ENCODE measurements at places on chromosomes 7 and 10.
A peak's percentile ranks its signal among the peaks of the same experiment; 100 is the strongest.

DNA sequence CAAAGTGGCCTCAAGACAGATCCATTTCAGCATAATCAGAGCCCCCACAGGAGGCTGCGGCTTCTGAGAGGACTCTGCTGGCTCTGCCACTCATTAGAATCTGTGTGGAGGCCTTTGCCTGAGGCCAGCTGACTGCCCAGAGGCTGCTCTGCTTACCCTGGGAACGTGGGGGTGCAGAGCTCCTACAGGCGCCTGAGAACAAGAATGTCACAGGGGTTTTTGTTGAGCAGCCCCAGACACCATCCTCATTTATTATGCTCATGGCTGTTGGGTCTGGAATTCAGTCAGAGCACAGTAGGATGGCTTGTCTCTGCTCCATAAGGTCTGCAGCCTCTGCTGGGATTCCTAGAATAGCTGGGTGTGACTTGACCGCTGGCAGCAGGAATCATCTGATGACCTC is 101.8 kb upstream of the GDF10 start:
- no peak for DNase-seq

DNA sequence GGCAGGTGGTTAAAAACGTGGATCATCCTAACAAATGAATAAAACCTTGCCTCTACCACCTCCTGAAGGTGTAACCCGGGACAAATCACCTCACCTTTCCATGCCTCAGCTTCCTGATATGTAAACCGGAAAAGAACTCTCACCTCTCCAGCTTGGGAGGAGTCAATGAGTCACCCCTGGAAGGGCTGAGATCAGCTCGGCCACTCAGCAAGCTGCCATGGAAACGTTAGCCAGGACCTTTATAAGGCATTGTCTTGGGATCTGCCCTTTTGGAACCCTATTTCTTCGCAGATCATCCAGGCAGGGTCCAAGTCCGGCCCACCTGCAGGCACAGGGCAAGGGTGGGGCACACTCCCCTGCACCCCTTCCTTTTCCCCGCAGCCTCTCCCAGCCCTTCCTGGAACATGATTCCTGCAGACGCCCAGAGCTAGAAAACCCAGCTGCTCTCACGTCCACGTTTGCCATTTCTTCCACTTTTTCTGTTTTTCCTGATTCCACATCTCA is 81.6 kb upstream of the PFKP start:
- DNase-seq, result no peak

- DNase-seq, result no peak
Measured at GRCh38 chr10:48900371-48900801, 39.3 kb downstream of the LRRC18 start.

- no peak for DNase-seq
Measured at GRCh38 chr10:11724938-11725776, 17.0 kb upstream of the ECHDC3 start.

GRCh38 chr10:131211146-131211545 is 100.4 kb downstream of the TCERG1L start:
- no peak for DNase-seq

DNA sequence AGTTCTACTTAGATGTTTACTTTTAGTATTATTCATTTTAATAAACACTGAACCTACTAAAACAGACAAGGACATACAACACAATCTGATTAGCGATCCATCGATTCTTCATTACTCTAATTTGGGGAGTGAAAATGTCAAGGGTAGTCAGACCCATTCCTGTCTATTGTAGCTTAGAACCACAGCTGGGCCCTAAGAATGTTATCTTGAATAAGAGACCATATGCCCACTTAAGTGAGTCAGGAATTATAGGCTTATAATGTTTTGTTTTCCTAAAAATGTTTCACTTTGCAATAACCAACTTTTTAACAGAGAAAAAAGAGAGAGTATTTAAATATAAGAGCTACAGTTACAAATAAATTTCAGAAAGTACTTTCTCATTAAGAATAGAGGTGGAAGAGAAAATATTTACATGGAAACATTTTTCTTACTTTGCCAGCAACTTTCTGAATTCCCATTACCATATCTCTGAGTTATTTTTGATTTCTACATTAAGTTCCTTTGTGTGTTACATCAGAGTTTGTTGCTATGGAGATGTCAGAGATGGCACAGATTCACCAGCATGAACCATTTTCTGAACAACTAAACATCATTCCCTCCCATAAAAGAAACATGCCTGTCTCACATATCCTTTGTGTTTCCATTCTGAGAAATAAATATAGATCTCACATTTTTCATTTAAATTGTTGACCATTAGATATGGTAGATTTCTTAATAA is 75.4 kb upstream of the SLC13A1 start:
- no peak for DNase-seq

- no peak for DNase-seq
Measured at GRCh38 chr7:129665013-129665401, 53.5 kb downstream of the NRF1 start.

DNA sequence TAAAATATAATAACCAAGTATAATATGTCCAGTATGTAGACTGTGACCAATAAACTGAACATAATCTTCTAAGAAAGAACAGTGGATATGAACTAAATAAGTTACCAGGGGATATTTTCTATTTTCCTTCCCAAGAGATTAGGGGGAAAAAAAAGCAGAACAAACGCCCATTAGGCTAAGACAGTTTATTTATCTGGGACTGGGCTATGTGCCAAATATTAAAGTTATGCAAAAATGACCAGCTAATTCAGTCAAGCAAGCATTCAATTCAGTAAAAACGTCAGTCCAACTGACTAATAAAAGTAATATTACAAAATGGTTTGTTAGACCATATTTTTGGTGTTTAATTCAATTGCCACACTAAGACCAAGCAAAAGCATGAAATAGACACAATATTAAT is 122.2 kb downstream of the TSPAN12 start:
- no peak for DNase-seq

GRCh38 chr7:2631946-2632732 is at the start of gene TTYH3:
Gene TTYH3 (plus strand): TSS chr7:2631986. CDS start chr7:2632156, 170 bp downstream.
- DNase-seq, result no peak

- no peak for DNase-seq
Measured at GRCh38 chr7:54354436-54354835, 187.7 kb upstream of the VSTM2A start.

GRCh38 chr7:136074843-136075242 is 97.7 kb upstream of the MTPN start:
- no peak for DNase-seq

DNA sequence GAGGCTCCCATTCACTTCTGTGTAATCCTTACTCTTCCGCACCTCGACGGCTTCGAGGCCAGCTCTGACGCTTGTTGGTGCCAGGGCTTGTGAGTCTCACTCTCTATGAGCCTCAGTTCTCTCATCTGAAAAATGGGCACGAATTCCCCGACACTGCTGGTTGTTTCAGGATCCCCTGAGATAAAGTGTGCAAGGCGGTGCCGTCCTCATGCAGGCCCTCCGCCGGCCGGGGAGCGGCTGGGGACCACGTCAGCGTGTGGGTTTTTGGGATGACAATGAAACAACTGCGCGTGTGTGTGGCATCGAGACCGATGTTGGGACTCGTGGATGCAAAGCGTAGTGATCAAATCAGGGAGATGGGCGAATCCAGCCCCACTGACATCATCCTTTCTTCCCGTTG is 75.6 kb downstream of the FOXL3 start:
- DNase-seq, result no peak

DNA sequence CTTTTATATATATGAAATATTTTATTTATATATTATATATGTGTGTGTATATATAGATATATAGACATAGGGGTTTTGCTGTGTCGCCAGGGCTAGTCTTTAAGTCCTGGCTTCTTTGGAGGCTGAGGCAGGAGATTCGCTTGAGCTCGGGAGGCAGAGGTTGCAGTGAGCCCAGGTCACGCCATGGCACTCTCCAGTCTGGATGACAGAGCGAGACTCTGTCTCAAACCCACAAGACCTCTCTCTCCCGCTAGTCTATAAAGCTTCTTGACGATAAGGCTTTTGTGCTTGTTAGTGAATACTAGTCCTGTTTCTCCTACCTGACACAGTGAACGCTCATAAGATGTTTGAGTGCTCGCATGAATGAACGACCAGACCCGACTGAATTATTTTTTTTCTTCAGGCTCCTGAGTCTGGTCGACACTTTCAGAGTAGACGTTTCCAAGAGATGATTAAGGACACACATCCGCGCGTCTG is 577 bp upstream of the DDX21 start:
- peak; percentile 31 for DNase-seq

GRCh38 chr7:75048435-75049379 is 24.9 kb downstream of the RCC1L start:
- DNase-seq, result no peak

DNA sequence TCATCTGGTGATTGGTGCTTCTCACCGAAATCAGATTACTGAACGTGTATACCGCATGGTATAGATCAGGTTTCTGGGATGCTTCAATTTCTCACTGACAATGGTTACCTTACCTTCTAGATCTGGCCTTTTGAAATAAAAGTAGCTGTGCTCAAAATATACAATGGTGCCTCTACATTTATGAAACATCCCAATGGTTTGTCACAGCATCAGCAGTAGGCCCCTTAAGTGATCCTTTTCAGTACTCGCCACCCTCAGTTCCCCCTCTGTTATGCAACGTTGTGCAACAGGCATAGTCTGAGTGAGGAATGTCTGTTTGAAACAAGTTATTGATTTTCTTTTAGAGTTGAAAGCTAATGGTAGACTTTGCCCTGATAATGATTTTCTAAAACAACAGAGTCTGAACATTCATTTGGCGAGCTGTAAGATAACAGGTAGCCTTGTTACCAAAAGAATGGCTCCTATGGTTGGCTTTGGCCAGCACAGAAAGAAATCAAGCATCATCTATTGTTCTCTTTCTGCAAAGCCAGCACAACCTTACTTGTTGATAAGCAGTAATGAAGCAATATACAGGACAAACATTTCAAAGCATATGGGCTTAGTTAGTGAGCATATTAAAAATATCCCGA is 693.9 kb downstream of the PARD3 start:
- no peak for DNase-seq

DNA sequence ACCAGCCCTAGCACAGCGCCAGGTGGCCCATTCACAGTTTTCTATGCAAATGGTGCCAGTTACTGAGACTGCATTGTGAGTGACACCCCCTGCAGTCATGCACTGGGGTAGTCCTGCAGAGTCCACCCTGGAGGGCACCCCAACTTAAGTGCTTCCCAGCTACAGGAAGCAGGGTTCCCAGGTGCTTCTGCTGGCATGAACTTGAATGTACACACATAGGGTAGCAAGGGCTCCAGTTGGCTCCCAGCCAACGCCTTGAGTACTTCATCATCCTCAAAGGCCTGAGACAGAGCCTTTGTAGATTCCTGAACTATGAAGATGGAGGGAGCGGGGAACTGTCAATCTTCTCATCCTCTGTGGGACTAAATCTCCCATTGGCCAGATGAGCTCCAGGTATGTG is 11.5 kb upstream of the NPFFR1 start:
- DNase-seq, result no peak

DNA sequence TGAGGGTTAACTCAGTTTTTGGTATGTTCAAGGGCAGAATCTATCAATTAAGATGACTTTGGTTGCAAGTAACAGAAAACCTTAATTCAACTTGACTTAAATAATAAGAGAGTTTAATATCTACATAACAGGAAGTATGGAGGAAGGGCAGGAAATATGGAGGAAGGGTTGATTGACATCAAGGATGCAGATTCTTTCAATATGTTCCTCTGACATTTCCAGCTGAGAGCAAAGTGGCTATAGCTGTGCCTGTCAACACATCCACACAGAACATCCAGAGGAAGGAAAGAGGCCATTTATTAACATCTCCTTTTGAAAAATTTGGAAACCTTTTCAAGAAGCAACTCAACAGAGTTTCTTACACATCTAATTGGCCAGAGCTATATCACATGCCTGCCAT is 19.4 kb upstream of the RALA start:
- DNase-seq, result no peak

DNA sequence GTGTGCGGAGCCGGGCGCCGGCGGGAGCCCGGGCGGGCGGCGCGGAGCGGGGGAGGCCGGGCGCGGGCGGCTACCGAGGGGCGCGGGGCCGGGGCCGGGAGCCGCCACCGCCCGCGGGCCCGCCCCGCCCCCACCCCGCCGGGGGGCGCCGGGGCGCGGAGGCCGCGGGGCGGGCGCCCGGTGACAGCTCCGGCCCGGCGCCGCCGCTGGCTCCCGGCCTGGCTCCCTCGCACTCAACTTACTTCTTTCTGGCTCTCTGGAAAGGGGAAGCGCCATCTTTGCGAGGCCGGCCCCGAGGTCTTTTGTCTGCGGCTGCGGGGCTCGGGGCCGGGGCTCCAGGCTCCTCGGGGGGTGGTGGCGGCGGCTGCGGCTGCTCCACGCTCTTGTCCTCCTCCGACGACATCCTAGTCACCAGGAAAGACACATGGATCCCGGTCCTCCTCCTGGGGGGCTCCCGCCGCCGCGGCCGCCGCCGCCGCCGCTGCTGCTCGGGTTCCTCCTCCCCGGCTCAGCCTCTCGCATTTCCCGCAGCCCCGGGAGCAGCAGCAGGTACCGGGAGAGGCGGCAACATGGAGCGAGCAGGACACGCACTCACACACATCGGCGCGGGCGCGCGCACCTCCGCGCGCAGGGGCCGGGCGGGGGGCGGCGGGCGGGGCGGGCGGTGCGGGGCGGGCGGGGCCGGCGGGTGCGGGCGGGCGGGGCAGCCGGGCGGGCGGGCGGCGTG is at the start of gene KMT2C:
KMT2C (minus strand) TSS at position 620 of the 727 bp plus-strand sequence; CDS start at position 403, 217 bp downstream.
- peak; percentile 56 for DNase-seq

GRCh38 chr10:69403519-69403918 is 13.2 kb downstream of the TACR2 start:
- DNase-seq, result no peak

- DNase-seq, result no peak
Measured at GRCh38 chr10:95178797-95179196, 15.2 kb upstream of the ACSM6 start.

DNA sequence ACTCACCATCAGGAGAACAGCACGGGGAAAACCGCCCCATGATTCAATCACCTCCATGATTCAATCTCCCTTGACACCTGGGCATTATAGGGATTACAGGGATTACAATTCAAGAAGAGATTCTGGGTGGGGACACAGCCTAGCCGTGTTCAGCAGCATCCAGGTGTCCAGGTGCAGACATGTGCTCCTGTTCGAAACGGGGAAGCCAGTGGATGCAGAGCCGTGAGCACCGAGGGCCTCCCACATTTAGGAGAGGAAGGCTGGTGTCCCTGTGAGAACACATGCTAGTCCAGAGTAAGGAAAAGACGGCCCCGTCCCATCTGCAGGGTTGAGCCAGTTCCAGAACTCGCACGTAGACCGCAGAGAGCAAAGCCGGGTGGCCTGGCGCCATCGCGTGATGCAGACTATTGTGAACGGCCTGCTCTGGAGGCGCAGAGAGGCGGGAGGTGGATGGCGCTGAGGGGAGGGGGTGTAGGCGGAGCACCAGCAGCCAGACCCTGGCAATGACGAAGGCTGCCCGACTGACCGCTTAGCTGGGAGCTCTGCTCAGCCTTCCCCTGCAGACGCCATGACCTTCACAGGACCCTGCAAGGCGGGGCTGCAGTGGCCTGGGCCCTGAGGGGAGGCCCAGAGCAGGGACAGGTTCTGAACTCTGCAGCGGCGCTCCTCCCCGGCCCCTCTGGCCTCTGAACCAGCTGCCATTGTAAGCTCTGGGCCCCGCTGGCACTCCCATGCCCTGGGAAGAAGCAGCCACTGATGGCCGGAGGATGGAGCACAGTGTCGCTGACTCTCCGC is 141.6 kb upstream of the TCERG1L start:
- no peak for DNase-seq

- DNase-seq, result no peak
Measured at GRCh38 chr7:140229101-140229525, 52.3 kb upstream of the KDM7A start.

- DNase-seq, result no peak
Measured at GRCh38 chr7:66638309-66639099, 9.8 kb downstream of the KCTD7 start.
